ENCODE measurements at places on chromosomes 12 and 14.

DNA sequence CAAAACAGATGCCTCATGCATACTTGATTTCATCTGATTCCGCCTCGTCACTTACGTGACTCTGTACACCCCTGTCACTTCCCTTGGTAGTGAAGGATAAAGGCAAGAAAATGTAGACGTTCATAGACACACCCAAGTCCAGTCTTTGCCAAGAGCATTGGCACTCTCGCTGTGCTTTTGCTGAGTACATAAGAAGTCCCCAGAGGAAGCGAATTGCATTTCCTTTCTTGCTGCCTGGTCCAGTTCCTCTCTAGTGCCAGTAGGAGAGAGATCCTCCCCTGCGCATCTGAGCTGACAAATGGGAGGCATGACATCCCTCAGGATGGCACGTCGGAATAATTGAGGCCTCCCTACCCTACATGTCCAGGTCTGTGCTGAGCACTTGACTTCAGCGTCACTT is 21.3 kb upstream of the RIN3 start:
- DNase-seq = no peak

DNA sequence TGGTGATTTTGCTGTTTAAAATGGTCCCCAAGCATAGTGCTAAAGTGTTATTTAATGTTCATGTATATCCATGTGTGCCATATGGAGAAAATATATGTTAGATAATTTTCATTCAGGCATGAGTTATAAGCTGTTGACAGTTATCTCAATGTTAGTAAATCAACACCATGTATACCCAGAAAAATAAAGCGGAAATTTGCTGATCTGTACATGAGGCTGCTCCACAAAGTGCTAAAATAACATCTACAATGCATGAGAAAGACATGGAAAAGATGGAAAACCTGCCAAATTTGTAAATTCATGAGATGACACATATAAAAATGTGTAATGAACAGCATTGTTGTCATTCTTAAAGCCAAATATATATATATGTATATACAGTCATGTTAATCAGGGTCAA is 1199.2 kb downstream of the FSCB start:
- DNase-seq = no peak

- no peak for DNase-seq
These were observed 71.7 kb downstream of the CMKLR1 start for GRCh38 chr12:108267450-108267849.

- no peak for DNase-seq
These were observed 411.4 kb upstream of the LMO3 start for GRCh38 chr12:17017402-17017801.

All from astrocyte of the spinal cord (primary cell).